ENCODE measurements at places on chromosomes 2 and 18.

GRCh38 chr2:170685591-170685990 lies 29.5 kb upstream of the SP5 start:
- DNase-seq, result no peak

GRCh38 chr2:35116151-35116550 lies 1239.4 kb upstream of the CRIM1 start:
- no peak for DNase-seq

- DNase-seq, result no peak
These were observed 107.4 kb downstream of the EPC2 start for GRCh38 chr2:148751907-148752306.

- no peak for DNase-seq
These were observed 52.5 kb downstream of the SETBP1 start for GRCh38 chr18:44733069-44733753.

GRCh38 chr2:27118525-27119329 lies at the start of gene CGREF1:
CGREF1 (minus strand) TSS chr2:27119128; CDS start chr2:27104366, 14,762 bp downstream.
- DNase-seq, result peak; percentile 60

- DNase-seq, result no peak
These were observed 518.2 kb upstream of the ZEB2 start for GRCh38 chr2:145038041-145038525.

GRCh38 chr2:36705326-36706020 lies 9.0 kb downstream of the VIT start:
- DNase-seq, result no peak

GRCh38 chr18:79000997-79001396 lies 21.4 kb downstream of the SALL3 start:
- no peak for DNase-seq

- no peak for DNase-seq
These were observed 9.6 kb upstream of the LRP1B start for GRCh38 chr2:142140434-142140845.

DNA sequence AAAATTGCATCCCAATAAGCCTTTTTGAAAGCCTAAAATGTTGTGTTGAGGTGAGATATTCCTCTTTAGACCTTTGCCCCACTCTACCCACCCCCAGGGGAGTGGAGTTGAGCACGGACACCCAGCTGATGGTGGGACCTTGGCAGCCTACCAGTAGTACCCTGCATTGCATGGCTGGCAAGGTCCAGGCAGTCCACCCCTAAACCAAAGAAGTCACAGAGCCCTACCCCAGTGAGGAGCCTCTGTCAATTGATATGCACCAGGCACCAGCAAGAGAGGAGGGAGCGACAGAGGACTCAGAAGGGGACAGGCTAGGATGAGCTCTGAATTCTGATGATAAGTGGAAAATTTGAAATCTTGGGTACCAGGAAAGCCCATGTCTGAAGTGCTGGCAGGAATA lies 38.6 kb downstream of the MARCO start:
- no peak for DNase-seq

GRCh38 chr18:56305583-56305982 lies 332.8 kb downstream of the TXNL1 start:
- DNase-seq, result no peak

DNA sequence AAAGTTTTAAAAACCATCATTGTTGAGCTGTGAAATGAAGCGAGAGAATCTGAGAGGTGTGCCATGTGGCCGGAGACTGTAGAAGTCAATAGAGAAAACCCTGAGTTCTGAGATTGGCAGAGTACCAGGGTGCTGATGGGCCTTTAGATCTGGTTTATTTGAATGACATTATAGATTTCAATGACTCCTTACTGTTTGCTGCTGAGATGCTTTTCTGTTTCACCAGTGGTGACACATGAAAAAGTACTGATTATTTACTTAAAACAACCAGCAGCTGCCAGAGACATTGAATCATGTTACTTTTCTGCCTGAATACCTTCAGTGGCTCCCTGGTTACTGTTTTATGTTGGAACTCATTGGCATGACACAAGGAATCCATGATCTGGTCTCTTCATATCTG lies 602.7 kb upstream of the ZNF804A start:
- no peak for DNase-seq

GRCh38 chr2:39741871-39742270 lies 37.2 kb downstream of the THUMPD2 start:
- no peak for DNase-seq

GRCh38 chr2:150141226-150142001 lies 346.1 kb downstream of the RND3 start:
- DNase-seq, result no peak

- DNase-seq, result no peak
These were observed 6.1 kb downstream of the CTDSP1 start for GRCh38 chr2:218405746-218406208.

DNA sequence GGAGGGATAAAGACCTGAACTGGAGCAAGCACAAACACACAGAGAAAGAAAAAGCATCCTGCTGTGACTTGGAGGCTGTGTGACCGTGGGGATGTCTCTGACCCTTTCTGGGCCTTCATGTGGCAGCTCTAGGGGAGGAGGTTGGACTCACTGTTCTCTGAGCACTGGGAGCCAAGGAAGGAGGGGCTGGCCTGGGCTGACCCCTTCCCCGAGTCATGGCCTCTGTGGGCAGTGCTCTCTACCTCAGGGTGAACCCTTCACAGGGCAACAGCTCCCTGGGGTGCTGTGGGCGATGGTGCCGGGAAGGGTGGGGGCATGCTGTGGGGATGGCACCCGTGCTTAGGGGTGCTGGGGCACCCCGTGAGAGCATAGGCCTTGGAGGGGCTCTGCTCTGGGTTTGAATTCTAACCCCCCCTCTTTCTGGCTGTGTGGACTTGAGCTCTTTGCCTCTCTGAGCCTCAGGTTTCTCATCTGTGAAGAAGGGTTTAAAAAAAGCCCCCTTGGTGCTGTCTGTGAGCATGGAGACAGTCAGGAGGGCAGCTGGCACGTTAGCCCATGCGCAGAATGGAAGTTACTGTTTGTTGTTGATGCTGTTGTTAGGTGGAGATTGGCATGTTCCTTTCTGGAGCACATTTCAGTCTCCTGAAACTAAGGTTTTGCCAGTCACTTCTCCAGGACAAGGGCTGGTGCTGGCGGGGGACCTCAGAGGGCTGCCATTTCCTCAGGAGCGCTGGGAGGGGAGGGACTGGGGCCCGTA lies 700 bp downstream of the TOGARAM2 start:
- DNase-seq, result peak; percentile 17

GRCh38 chr2:20567159-20567925 lies 83.6 kb downstream of the HS1BP3 start:
- DNase-seq, result no peak

GRCh38 chr18:48557640-48558174 lies 18.9 kb downstream of the CTIF start:
- DNase-seq, result no peak

- peak; percentile 73 for DNase-seq
These were observed 485 bp upstream of the GALNT3 start for GRCh38 chr2:165794536-165794928.

DNA sequence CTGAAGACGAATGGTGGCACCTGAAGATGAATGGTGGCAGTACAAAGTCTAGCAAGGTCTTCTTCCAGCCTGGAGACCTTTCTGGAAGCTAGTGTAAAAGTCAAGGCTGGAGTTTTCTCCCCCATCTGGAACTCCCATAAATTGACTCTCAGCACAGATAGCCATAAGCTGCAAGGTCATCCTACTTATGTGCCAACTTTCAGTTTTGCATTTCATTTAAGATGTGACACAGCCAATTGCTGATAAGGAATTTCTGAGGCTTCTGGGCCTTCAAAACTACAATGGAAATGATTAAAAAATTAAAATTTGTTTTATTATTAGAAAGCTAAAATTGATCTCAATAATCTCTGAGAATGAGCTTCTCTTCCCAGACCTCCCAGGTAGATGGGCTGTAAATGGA lies 10.2 kb downstream of the XDH start:
- DNase-seq, result no peak

DNA sequence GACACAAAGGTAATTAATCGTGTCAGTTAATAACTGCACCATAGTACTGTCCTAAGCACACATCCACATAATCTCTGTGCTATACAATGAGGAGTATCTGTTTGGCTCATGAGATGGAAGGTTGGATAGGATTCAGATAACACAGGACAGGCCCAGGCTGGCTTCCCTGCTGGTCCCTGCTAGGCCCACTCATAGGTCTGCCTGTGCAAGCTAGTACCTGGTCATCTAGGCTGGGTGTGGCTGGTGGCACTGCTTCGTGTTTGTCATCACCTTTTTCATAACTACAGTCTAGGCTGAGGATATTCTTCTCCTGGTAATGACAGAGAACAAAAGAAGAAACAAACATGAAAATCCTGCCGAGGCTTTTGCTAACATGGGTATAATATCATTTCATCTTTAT lies 392.8 kb downstream of the TRIB2 start:
- no peak for DNase-seq

DNA sequence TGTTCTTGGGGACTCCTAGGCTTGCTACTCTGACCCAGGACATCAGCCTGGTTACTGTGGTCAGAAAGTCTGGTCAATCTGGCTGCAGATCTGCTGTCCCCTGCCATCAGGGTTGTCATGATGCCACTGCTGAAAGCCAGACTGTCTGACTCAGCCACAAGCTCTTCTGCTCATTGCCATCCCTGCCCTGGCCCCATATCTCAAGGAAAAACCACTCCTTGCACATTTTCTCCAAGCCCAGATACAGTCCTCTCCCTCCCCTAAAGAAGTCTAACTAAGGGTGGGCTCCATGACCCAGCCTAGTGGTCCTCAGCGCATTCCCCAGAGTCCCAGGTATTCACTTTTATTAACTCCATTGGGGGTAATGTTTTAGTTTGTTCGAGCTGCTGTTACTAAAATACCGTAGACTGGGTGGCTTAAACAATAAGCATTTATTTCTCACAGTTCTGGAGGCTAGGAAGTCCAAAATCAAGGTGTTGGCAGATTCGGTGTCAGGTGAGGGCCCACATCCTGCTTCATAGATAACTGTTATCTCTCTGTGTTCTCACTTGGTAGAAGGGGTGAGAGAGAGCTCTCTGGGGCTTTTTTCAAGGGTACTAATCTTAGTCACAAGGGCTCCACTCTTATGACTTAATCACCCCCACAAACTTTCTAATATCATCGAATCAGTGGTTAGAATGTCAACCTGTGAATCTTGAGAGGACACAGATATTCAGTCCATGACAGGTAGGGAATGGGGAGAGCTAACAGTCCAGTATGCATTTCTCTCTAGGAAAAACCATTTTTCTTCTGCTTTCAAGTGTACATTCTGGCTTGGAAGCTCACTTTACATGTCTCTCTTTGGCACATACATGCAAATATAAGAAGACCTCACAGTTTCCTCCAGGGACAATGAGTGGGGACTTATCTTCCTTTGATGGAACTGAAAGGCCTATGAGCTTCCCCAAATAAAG lies 94.8 kb upstream of the CXCR4 start:
- no peak for DNase-seq

DNA sequence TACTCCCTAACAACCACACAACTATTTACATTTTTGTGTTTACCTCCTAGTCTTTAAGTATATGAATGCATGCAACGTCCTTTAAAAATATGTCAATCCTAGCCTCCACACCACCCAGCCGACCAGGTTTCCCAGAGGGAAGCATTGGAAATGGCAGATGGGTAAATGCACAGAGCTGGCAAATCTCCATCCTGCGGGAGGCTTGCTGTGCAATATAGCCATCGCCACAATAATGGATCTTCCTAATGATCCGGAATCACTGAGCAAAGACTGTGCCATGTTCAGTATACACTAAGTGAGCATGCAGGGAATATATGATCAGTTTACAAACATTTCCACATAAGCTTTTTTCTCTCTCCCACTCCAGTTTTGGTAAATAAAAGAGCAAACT lies 131.8 kb downstream of the NEDD4L start:
- no peak for DNase-seq

DNA sequence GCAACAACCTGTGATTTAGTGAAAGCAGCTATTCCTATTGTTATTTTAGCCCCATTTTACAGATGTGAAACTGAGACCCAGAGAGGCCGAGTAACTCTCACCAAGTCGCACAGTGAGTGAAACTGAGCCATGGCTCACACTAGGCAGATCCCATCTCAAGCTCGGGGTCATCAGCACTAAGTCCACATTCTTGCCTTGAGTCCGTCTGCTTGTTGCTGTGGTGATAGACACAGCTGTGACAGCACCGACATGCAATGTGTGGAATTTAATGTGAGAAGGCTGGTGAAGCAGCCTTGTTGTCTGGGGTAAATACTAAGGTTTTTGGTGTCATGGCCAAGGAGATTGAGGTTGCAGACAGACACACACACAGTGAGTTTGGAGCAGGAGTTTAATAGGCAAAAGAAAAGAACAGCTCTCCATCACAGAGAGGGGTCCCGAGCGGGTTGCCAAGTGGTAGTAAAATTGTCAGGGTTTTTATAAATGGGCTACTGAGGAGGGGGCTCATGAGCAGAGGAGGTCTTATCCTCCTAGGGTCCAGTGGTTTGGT lies 40.2 kb upstream of the GMCL1 start:
- DNase-seq, result no peak

DNA sequence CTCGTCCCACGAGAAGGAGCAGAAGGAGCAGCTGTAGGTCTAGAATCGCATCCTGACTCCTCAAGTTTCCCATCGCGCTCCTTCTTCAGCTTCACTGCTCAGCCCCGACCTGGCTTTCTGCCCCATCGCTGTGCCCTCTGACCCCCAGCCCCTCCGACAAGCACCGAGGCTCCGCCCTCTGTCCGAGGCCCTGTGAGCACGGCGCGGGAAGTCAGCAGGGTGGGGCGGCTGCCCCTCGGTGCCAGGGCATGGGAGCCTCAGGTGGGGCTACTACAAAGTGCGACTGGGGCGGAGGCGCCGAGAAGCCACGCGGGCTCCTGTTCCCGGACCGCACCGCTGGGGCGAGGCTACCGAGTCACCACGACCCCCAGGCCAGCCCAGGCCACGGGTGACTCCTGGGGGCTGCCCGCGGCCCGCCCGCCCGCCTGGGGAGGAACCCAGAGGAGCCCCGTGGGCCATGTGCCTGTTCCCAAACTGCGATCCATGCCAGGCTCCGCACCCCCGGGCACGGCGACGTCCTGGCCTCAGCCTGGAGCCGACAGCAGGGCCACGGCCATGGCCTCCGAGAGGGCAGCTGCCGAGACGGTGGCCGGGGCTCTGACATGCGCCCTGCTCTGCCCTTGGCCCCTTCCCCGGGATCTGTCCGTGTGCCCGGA lies 36.6 kb upstream of the ID2 start:
- no peak for DNase-seq

GRCh38 chr18:54423831-54424230 lies 66.1 kb downstream of the C18orf54 start:
- no peak for DNase-seq

GRCh38 chr2:98664323-98664722 lies 55.9 kb downstream of the UNC50 start:
- DNase-seq, result no peak

DNA sequence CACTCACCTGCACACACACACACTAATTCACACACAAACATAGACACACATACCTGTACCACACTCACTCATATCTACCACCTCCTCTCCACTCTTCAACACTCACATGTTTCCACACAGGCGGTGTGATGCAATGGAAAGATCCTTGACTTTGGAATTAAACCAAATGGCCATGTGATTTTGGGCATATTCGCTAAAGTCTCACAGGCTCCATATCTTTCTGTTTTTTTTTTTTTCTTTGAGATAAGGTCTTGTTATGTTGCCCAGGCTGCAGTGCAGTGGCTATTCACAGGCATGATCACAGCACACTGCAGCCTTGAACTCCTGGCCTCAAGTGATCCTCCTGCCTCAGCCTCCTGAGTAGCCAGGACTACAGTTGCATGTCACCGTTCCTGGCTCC lies 91.1 kb upstream of the MEX3C start:
- no peak for DNase-seq

All from GM13976 (cell line).